Transverse colon (tissue), 4 donors: ENCODE measurements at places on chromosomes 6 and 20. TPM values are rescaled to one million over a fixed set of nuclear protein-coding genes. Genes with fewer than 3 reads are reported as not detected.
A peak's percentile ranks its signal among the peaks of the same experiment; 100 is the strongest.

The RAET1G gene
- not detected for total RNA-seq

GRCh38 chr20:50467718-50468356, 42.3 kb upstream of the PTPN1 start:
- DNase-seq: no peak

The FAM184A gene
- total RNA-seq: 0.20 TPM

DNA sequence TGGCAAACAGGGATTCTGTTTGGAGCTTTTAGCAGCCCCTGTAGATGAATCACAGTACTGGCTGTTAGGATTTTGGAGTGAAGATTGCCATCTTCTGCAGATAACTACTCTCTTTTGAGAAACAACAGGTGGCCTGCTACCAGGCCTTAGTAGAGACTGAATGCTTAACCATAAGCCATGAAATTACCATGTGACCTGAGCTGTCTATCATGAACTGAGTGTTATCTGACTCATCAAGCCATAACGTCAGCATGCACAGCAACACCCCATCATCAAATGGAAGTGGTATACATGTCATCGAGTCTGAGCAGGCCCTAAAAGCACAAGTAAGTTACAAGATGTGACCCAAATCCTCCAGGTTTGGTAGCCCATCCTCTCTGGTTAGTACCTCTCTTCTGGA, 132.6 kb downstream of the GPR63 start:
- no peak for DNase-seq

DNA sequence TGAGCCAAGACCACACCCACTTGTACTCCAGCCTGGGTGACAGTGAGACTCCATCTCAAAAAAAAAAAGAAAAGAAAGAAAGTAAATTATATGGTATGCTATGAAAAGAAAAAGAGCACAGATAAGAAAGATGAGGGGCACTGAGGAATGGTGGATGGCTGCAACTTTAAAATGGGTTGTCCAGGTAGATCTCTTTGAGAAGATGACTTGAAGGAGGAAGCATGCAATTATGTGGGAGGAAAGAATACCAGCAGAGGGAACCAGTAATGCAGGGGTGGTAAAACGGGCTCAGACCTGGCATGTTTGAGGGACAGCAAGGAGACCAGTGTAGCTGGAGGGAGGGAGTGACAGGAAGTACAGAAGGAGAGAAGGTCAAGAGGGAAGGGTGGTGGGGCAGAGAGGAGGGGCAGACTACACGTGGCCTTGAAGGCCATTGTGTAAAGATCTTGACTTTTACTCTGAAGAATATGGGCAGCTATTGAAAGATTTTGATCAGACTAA, 22.3 kb downstream of the LINC00237 start:
- DNase-seq: no peak

The FOXF2 gene
- total RNA-seq: 9.0 TPM

DNA sequence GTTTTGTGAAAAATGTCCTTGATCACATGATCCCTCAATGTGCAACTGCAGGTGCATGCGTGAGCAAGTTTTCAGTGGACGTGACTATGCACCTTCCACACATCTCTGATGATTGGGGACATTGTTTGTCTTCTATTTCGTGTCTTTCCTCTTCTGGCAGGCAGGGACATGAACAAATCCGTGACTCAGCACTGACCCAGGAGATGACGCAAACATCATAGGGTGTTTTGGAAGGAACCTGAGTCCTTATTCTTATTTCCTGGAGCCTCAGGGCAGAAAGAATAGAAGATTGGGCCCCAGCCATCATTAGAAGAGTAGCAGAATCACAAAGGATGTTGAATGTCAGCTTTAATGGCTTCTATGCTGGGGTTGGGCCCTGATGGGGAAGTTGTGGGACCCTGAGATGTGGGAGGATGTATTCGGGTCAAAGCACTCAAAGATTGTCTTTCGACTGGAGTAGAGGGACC, 11.9 kb upstream of the SIRPD start:
- DNase-seq: no peak

GRCh38 chr6:3746119-3746691, 5.3 kb downstream of the PXDC1 start:
- peak; percentile 16 for DNase-seq

GRCh38 chr20:57603120-57603519, 17.1 kb downstream of the ZBP1 start:
- DNase-seq: no peak

The CNR1 gene
- 16.1 TPM for total RNA-seq

DNA sequence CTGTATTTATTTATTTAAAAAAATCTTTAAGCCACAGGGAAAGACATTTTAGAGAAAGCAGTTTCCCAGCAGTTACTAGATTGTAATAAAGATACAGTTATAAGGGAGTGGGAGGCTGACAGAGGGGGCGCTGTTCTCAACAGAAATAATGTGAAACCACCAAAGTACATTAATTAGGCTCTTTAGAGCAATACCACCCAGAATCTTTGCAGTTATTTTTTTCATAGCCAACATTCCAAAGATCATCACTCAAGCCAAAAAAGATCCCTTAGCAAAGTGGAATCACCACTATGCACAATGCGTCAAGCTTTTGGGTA, 331.3 kb upstream of the DEFB112 start:
- DNase-seq: no peak

The AKAP12 gene
- total RNA-seq: 25.7 TPM

GRCh38 chr6:33577106-33577535, 3.0 kb downstream of the BAK1 start:
- peak; percentile 95 for DNase-seq

DNA sequence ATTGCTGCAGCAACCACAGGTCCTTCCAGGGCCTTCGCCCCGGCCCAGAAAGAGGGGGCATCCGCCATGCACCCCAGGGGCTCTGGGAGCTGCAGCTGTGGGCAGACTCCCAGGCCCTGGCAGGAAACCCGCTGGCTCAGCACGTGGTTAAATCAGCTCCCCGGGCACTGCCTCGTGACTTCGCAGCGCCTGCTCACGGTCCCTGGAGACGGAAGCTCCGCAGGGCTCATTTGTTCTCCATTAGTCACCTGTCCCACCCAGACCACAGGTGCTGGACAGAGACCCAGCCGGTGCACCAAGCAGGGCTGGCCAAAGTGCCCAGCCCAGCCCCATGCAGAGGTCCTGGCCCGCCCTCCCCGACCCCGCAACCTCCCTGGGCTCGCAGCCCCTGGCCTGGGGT, 14.7 kb downstream of the KCNQ2 start:
- DNase-seq: no peak

DNA sequence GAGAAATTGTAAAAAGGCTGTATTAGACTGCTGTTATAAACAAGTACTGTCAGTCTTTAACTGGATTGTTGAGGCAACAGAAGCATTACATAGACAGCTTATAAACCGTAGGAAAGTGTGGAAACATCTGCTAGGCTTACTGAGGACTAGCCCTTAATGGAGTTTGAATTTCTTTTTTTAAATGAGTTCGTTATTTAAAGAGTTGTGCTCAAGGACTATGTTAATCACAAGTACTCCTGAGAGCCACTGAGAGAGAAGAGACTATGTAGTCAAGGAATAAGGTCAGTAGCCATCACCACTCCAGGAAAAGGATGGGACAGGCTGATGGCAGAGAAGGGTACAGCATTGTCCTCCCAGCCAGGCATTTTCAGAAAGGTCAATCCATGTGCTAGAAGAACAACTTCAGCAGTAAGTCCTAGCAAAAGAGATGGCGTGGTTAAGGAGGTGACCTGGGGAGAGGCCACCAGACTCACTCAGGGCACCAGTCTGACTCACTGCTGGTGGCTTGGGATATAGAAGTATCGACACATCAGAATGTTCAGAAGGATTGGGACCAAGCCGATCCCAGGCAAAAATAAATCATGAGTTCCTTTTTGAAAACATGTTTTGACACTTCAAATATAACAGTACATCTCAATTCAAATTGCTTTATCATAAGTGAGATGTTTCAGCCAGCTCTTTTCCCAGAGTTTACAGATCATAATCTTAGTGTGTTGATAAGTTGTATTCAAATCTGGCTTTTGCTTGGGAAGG, 6.4 kb downstream of the RPS12 start:
- no peak for DNase-seq
